ENCODE measurements at places on chromosomes 2 and 18.

DNA sequence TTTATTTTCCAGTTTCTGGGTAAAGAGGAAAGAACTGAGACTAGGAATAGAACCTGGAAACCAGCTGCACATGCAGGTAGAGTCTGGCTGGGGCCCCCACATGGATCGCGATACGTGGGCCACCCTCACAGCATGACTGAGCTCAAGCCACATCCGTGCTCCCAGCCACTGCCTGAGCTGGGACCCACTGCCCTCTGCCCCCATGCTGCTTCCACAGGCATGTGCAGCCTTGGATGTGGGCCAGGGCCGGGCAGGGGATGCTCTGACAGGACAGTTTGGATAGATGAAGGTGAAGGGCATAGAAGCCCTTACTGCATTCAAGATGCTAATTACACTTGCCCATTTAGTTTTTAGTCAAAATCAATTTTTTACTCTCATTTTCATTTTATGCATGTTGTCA is 321.2 kb downstream of the DCDC2C start:
- no peak for DNase-seq

- DNase-seq, result no peak
These were observed 143.7 kb upstream of the RPRM start for GRCh38 chr2:153622285-153622684.

- no peak for DNase-seq
These were observed 171.8 kb upstream of the GCFC2 start for GRCh38 chr2:75882530-75882929.

DNA sequence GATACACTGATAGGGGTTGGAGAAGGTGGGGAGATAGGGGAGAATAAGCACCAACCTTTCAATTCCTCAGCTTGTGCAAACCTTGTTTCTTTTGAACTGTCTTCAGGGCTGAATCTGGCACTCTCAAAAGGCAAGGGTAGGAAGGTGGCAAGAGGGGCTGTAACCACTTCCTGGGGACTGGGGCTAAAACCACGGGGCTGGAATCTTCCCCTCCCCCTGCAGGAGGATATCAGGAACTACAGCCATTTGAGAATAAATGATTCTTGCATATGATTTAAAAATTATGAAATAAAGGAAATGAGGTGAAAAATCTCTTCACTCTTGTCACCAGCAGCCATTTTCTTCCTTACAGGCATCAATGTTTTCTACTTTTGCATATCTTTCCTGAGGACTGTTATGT is 50.8 kb downstream of the ATOH8 start:
- no peak for DNase-seq

GRCh38 chr2:228777855-228778355 is 493.2 kb downstream of the PID1 start:
- DNase-seq, result peak; percentile 41

GRCh38 chr2:215727507-215728503 is 285.5 kb downstream of the MREG start:
- DNase-seq, result peak; percentile 4

- DNase-seq, result no peak
These were observed 91.4 kb downstream of the ACSL3 start for GRCh38 chr2:222952204-222952603.

DNA sequence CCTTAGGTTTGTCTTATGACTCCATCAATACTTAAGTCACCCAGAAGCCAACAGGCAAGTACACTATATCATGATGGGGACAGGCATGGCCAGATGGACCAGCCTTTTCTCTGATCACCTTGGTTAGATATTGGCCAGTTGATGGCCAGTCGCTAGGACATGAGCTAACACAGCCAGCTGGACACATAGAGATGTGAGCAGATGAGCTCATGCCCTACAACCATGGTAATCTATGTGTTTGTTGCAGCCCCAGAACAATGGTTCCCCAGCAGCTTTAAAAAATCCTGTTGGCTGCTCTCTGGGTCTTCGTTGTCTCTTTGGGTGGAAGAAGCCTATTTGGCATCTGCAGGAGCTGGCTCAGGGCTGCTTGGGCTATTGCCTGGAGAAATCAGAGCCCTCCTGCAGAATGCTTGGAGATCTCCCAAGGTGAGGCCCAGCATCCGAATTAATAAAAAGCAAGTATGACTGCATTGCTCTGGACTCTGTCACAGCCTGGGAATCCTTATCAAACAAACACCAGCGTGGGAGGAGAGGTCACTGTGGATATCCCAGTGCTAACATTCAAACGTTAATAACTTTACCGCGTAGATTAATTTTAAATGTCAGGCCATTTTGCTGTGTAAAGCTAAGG is 62.3 kb upstream of the KLHL29 start:
- no peak for DNase-seq
